COLO829 (cell line): ENCODE measurements at places on chromosomes 1 and 21.

GRCh38 chr1:183807549-183808168, 2.7 kb downstream of the RGL1 start:
- no peak for DNase-seq

- DNase-seq = no peak
Observed at GRCh38 chr1:51649593-51650091, 32.8 kb downstream of the OSBPL9 start.

DNA sequence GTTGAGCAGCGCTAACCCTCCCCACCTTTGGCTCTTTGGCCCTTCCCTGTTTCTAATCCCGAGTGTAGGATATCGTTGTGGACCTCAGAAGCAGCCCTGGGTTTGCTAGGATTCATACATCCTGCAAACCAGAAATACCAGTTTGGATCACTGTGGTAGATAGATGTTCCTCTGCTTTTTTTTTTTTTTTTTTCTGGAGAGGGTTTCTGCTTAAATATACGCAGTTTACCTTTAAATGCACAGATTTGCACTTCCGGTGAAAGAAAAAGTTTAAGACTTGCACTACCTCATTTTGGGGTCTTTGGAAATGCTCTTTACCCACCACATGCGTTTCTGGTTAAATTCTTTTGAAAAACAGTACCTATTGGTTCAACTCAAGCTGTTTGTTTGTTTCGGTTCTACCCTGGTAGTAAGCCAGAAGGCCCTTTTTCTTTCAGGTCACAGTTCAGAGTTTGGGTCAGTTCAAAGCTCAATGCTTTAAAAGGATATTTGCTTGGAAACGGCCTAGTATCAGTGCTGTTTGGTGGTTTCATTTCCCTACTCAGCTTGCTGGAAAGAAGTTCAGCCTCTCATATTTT, 908 bp downstream of the DDI2 start:
- DNase-seq = no peak

DNA sequence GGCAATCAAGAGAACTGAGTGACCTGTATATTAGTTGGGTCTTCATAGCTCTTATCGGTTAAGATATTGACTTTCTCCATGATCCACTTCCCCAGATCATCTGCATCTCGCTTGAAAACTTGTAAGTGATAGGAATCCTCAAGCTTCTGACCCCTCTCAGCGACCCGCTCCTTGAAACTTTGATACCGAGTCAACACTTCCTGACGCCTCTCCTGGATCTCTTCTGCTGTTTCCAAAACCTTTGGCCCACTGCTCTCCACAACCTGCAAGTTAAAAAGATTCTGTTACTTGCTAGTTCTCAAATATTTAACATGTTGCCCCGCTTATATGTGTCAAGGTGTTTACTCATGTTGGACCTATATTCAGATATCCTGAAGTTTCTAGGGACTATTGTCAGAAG, 1.4 kb downstream of the SPTA1 start:
- DNase-seq = no peak

DNA sequence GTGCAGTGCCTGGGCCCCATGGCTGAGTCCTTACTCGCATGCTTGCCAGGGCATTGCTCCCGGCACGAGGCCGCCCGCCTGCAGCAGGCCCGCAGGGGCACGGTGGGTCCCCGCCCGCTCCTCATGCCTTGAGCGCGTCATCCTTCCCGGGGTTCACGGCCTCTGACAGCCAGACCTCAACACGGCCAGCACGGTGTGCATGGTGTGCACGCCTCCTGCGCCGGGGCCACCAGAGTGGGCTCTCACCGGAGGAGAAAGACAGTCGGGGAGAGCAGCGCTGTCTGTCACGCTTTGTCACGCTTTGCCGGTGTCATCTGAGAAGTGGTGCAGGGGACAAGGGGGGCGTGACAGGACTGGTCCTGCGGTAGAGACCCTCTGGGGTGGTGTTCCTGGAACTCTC, 11.9 kb upstream of the COL18A1 start:
- DNase-seq = no peak

DNA sequence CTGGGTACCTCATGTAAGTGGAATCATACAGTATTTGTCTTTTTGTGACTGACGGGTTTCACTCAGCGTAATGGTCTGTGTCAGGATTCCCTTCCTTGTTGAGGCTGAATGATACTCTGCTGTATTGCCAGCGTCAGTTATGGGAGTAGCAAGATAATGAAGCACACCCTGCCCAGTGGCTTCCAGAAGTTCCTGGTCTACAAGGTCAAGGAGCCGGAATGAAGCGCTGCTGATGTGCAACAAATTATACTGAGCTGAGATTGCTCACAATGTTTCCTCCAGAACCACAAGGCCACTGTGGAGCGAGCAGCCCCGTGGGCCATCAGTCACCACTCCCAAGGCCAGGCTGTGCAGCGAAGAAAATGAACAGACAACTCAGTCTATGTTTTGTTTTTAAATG, 24.0 kb upstream of the TDRD10 start:
- no peak for DNase-seq

DNA sequence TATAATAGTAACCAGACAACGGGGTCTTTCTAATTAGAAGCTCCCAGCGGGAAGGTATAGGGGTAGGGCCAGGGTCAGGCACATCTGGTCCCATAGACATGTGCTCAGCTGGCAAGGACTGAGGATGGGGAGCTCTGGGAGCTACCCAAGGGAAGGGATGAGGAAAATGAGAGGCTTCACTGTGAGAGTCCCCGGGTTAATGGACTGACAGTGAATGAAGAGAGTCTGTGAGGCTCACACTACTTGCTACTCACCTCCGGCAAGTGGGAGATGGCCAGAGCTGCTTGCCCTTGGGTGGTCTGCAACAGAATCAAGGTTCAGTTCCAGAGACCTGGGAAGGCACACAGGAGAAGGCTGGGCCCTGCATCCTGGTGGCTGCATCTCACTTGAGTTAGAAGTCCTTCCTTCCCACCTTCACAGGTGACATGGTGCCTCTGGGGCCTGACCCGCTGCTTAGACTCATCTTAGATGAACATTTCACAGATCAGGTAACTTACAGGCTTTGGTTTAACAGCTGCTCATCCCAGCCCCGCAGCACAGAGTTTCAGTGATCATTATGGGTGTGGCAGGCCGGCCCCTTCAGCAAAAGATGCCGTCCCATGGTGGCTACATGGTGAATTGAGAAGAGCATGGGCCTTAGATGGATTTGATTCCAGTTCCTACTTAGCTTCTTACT, 31.7 kb downstream of the EIF2D start:
- no peak for DNase-seq

- no peak for DNase-seq
Observed at GRCh38 chr21:23067672-23068071, 2069.5 kb downstream of the NCAM2 start.

GRCh38 chr1:167862432-167863076, 51.4 kb downstream of the ADCY10 start:
- peak; percentile 16 for DNase-seq

DNA sequence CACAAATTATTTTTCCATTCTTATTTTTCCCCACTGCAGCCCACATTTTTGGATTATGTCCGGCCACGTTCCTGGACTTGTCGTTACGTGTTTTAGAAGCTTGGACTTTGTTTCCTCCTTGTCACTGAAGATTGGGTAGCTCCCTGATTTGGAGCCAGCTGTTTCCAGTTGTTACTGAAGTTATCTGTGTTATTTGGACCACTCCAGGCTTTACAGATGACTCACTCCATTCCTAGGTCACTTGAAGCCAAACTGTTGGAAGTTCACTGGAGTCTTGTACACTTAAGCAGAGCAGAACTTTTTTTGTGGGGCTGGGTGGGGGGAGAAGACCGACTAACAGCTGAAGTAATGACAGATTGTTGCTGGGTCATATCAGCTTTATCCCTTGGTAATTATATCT, 12.2 kb upstream of the AXDND1 start:
- no peak for DNase-seq

DNA sequence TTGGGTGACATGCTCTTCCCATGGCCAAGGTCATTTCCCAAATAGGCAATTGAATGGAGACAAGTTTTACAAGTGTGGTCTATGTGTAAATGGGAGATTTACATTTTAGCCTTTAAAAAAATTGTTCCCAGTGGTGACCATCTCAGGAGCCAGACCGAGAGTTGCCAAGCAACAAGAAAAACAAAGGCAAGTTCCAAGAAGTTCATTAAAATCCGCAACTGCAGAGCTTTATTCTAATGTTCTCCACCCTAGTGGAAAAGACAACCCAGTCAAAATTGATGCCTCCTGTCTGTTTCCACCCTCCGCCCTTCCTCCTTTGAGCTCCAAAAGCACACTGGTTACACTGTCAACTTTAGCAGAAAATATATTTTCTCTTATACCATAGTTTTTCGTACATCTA, 33.2 kb upstream of the CD55 start:
- no peak for DNase-seq

DNA sequence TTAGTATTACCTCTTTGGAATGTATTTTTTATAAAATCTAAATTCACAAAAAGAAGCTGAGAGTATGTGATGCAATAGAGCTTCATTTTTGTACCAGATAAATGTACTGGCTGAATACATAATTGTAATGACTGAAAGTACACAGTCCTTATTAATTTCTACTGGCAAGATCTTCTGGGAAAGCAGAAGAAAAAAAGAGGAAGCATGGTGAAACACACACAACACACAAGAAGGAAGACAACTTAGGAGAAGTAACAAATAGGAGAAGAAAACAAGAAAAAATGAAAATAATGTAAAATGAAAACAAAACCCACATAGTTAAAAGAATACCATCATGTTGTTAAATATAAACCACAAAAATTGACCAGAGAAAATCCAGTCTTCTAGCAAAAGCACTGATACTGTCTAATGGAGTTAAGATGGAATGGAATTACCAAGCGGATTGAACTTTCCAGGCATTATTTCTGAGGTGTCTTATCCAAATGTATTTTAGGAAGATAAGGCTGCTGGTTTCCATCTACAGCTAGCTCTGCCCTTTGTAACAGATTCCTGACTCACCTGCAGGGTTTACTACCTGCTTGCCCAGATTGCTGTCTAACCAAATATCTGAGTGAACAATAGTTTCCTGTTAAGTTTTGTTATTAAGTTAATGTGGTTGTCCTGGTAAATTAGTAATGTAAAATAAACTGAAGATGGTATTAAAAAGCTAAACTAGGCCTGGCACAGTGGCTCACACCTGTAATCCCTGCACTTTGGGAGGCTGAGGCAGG, 4.5 kb upstream of the COP1 start:
- DNase-seq = no peak

GRCh38 chr1:43205671-43206070, 33.5 kb downstream of the CFAP57 start:
- no peak for DNase-seq

DNA sequence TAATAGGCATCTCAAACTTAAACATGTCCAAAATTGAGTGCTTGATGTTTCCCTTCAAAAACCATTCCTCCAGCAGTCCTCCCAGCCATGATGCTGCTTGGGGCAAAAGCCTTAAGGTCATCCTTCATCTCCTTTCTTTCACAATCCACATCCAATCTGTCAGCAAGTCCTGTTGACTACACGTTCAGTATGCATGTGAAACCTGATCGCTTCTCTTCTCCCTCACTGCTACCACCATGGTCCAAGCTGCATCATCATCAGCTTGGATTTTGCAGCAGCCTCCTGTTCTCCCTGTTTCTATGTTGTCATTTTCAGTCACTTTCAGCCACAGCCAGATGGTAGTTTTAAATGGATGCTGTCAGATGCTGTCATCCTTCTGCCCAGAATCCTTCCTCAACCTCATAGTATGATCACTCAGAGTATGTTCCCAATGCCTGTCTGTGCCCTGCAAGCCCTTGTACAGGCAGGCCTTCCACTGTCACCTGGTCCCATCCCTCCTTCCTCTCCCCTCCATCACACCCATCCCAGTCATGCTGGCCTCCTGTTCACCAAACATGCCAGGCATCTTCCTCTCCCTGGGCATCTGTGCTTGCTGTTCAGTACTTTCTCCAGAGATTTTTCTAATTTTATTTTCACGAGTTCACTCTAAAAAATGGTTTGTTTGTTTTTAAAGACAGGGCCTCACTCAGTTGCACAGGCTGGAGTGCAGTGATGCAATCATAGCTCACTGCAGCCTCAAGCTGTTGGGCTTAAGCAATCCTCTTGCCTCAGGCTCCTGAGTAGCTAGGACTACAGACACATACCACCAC, 66.0 kb downstream of the SYDE2 start:
- no peak for DNase-seq

GRCh38 chr1:208461680-208462079, 217.5 kb upstream of the PLXNA2 start:
- no peak for DNase-seq

DNA sequence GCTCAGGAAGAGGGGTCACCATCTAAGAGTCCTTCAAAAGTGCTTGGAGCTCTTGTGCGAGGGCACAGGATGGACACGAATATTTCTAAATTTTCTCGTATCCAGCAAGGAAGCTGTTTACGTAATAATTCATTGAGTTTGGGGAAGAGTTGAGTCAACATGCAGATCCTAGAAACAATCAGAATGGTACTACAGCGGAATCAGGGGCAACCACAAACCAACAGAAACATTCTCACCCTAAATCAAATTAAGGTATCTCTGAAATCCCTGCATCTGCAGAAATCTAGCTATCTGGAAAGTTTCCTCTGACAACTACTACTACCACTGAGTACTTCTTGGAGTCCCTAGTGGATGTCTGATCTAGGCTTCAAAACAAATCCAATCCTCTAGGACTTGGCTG, 352.4 kb downstream of the LTN1 start:
- no peak for DNase-seq

- DNase-seq = peak; percentile 16
Observed at GRCh38 chr1:177170756-177171535, at the start of gene BRINP2. BRINP2 (plus strand) TSS chr1:177170958; CDS start chr1:177229877, 58,919 bp downstream.

GRCh38 chr1:235990330-235990795, 74.5 kb downstream of the NID1 start:
- DNase-seq = no peak

DNA sequence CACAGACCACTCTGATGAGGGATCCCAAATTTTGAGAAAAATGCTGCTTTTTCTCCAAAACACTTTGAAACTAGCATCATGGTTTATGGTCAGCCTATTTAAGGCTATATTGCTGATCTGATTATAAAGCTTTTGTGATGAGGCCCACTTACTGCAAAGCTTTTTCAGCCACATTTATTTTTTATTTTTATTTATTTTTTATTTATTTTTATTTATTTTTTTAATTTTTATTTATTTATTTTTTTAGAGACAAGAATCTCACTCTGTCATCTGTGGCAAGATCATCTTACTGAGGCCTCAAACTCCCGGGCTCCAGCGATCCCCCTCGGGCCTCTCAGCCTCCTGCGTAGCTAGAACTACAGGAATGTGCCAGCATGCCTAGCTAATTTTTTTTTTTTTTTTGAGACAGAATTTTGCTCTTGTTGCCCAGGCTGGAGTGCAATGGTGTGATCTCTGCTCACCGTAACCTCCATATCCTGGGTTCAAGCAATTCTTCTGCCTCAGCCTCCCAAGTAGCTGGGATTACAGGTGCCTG, 5.2 kb upstream of the BCAS2 start:
- DNase-seq = no peak

- DNase-seq = no peak
Observed at GRCh38 chr1:226748306-226748705, 9.2 kb upstream of the ITPKB start.

DNA sequence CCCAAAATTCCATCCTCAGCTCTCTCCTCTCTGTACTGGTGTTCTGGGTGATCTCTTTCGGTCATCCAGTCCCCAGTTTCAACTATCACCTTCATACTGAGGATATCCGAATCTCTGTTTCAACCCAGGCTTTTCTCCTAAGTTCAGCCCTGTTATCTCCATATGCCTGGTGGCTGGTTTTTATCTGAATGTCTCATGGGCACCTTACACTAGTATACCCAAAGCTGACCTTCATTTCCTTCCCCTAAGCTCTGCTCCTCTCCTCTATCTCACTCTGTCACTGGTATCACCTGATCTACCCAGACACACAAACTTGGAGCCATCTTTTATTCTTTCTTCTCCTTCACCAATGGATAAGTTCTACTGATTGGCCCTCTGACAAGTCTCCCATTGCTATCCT, 53.0 kb downstream of the LRRC71 start:
- DNase-seq = no peak

GRCh38 chr1:203797948-203798655, 2.7 kb downstream of the ZBED6 start:
- DNase-seq = peak; percentile 74
